ENCODE measurements at places on chromosomes 11 and 22.

GRCh38 chr11:14342906-14343305 lies 16.1 kb downstream of the RRAS2 start:
- no peak for DNase-seq

GRCh38 chr22:50257041-50257440 lies 4.4 kb downstream of the MAPK12 start:
- no peak for DNase-seq

DNA sequence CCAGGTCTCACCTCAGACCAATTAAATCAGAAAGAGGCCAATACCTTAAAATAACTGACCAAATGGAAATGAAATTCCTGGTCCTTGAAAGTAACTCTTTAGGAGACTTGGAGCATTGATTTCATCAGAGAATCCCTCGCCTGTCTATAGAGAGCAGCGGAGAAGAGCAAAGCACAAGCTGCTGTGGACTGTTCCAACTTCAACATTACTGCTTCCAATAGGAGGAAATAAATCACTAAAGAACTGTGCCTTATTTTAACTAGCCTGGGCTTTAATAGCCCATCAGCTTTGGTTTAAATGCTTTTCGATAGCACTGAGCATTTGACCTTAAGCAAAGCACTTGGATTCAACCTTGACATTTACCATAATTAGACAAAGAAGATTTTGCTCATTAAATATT lies 32.0 kb upstream of the FJX1 start:
- no peak for DNase-seq

GRCh38 chr22:22075382-22076163 lies 93.0 kb upstream of the TOP3B start:
- no peak for DNase-seq

DNA sequence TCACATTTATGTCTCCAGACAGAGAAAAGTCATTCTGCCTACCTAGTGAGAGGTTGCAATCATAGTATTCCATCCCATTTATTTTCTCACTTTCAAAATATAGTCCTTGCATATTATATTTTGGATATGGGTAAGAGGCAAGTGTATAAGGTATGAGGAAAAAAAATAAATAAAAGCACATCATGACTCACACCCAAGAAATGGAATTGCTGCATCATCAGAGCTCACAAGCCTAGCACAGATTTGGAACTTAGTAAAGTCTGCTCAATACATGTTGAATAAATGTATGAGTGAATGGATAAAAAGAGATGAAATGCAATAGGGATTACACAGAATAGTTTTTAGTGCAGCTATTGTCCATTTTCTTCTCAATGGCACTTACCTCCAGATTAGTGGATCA lies 2.5 kb upstream of the OR51G1 start:
- no peak for DNase-seq

DNA sequence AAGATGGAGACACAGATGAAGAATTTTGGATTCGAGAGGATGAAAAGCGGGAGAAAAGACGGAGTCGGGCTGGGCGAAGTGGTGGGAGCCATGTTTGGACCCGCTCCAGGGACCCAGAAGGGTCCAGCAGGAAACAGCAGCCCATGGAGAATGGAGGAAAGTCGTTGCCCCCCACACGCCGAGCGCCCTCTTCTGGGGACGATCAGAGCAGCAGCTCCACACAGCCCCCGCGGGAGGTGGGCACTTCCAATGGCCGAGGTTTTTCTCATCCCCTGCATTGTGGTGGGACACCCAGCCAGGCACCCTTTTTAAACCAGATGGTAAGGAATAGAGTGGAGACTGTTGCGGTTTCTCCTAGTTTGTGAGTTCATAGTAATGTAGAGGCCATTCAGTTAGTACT lies 22.8 kb upstream of the SLC25A18 start:
- no peak for DNase-seq

DNA sequence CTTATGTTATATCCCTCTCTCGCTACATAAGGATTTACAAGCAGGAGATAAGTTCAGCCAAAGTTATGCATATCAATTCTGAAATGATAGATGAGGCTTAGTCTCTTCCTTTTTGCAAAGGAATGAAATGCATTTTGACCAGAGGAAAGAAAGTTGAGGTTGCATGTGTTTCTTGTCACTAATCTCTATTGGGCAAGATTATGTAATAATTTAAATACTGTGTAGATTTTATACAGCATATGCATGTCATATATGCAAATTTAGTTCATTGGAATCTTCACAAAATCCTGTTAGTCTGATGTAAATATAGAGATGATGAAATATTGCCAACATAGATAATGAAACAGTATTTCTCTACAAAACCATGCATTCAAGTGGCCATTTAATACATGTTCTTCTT lies 858.7 kb upstream of the RAG2 start:
- DNase-seq, result no peak

- DNase-seq, result no peak
Measured at GRCh38 chr22:22009661-22010060, 27.1 kb upstream of the TOP3B start.

GRCh38 chr11:102727890-102728289 lies 3.1 kb upstream of the MMP8 start:
- DNase-seq, result no peak

DNA sequence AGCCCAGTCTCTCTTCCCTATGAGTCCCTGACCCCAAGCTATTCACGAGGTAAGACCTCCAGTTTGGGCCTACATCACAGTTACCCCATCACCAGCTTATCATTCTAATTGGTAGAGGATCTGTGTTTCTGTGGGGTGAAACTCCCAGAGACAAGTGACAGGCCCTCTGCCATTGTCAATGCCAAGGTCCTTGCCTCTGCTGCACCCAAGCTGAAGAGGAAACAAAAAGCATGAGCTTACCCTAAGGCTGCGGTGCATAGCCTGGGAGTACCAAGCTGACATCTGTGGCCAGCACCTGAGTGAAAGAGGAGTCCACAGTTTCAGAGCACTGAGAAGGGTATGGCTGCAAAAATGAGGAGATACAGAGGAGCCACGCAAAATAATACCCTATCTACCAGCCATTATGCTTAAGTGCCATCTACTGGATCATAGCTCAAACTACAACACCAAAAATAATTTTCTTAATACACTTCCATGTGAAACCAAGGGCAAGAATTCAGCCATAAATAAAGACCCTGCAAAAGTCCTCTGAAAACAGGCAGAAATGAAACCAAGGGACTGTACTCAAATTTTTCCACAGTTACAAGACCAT lies 62.3 kb upstream of the ANO5 start:
- DNase-seq, result no peak

- DNase-seq, result no peak
Measured at GRCh38 chr11:121567995-121568394, 115.2 kb upstream of the SORL1-AS1 start.

DNA sequence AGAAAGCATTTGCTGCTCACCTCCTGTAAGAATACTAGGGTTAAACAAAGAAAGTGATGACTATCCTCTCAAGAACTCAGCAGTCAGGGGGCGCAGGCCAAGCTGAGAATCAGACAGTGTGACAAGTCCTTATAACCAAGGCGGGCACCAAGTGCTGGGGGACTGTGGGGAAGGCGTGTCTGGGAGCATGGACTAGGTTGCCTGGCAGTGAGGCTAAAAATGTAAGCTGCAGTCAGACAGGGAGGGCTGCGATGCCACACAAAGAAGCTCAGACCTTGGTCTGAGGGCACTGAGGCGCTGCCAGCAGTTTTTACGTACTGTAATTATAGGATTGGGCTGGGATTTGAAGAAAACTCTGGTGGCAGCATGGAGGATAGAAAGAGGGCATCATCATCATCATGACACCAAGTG lies 73.7 kb downstream of the FLI1 start:
- DNase-seq, result no peak

DNA sequence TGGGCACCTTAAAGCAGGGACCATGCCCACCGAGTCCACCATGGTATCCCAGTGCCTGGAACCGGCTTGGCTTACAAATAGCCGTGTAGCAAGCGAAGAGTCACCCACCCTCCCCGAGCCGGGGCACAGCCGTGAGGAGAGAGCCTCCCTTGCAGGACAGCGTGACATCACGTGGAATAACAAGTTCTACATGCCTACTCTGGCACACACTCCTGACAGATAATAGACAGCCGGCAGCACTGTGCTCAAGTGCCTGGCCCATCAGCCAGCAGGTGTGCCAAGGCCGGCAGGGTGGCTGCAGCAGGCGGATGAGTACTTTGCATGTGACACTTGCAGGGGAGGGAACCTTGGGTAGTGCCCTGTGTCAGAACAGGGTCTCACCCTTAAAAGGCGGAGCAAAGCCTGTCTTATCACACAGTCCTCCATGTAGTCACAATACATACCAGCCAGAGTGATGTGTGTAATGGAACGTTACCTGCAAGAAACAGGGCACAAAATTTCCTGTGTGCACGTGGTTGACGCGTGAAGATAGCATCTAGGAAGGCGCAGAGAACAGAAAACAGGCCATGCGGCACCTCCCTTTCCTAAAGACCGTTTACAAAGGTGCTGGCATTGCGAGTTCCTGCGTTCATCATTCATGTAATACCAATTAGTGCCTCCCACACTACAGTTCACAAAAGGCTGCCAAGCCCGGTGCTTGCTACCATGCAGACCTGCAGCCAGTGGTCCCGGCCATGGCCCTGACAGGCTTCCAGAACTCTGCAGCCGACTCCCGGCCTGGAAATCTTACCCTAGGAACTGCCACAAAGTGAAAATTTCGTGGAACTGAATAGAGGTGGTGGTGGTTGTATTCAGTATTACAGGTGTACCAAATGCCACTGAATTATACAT lies 16.4 kb downstream of the TOM1 start:
- peak; percentile 72 for DNase-seq

- no peak for DNase-seq
Measured at GRCh38 chr11:43943931-43944751, 1.7 kb downstream of the C11orf96 start.

DNA sequence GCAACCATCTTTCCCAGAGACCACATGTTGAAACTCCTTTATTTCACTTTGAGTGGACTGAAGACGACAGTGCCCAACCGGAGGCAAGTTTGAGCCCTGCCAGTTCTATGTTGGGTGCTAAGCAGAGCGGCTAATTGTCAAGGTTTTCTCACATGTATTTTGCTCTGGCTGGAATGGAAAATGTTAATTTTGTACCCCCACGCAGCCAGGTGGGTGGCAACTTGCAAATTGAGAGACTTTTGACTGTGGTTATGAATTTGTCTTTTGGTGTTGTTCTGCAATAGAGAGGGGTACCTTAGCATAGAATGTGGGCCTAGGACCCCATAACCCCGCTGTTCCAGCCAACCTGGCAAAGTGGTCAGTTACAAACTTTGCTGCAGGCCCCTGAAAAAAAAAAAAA lies 42.5 kb upstream of the SLC5A12 start:
- DNase-seq, result no peak

- DNase-seq, result no peak
Measured at GRCh38 chr22:47207846-47208554, 445.6 kb downstream of the TBC1D22A start.

GRCh38 chr11:63816166-63816565 lies 2.9 kb downstream of the SPINDOC start:
- no peak for DNase-seq

- no peak for DNase-seq
Measured at GRCh38 chr11:110883256-110883655, 171.0 kb upstream of the ARHGAP20 start.

- no peak for DNase-seq
Measured at GRCh38 chr11:113839842-113840241, 35.5 kb downstream of the USP28 start.

DNA sequence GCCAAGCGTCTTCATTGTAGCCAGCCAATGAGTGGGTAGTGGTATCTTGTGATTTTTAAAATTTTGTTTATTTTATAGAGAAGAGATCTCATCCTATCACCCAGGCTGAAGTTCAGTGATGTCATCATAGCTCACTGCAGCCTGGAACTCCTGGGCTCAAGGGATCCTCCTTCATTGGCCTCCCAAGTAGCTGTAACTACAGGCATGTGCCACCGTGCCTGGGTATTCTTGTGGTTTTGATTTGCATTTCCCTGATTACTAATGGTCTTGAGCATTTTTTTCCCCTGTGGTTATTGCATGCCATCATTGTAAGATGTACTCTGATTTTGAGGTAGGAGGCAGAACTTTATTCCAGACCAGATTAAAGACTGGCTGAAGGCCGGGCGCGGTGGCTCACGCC lies 2.4 kb upstream of the DENND6B start:
- no peak for DNase-seq

- no peak for DNase-seq
Measured at GRCh38 chr11:32962016-32962415, 53.7 kb upstream of the DEPDC7 start.

DNA sequence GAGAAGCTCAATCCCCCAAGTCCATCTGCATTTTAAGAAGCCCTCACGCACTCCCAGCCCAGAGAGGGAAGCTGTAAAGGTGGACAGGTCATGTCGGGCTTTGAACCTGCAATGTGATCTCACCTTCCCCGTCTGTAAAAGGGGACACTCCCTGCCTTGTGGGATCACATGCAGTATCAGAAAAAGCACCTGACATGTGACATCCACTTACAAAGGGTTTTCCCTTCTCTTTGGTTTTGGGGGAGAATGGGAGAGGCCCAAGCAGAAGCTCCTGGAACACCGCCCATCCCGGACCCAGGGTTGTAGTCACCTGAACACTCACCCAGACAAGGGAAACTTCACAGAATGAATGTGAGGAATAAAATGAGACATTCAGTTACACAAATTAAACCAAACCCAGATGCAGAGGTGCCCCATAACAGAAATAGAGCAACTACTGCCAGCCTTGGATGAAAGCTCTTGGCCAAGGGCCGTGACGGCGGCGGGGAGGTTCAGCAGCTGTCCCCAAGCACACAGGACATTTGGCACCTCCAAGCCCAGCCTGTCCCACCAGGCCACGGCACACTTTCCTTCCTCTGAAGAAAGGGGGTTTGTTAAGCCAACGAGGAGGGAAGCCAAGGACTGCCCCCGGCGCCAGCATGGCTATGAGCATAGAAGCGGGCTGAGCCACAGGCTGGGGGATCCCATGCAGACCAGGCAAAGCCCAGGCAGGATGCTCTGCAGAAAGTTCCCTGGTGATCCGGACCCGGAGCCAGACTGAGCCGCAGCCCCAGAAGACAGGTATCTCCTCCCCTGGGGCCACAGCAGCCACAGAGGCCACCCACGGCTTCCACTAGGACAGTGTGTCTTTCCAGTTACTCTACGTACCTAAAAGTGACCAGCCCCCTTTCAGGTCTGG lies 3.8 kb downstream of the BID start:
- no peak for DNase-seq

DNA sequence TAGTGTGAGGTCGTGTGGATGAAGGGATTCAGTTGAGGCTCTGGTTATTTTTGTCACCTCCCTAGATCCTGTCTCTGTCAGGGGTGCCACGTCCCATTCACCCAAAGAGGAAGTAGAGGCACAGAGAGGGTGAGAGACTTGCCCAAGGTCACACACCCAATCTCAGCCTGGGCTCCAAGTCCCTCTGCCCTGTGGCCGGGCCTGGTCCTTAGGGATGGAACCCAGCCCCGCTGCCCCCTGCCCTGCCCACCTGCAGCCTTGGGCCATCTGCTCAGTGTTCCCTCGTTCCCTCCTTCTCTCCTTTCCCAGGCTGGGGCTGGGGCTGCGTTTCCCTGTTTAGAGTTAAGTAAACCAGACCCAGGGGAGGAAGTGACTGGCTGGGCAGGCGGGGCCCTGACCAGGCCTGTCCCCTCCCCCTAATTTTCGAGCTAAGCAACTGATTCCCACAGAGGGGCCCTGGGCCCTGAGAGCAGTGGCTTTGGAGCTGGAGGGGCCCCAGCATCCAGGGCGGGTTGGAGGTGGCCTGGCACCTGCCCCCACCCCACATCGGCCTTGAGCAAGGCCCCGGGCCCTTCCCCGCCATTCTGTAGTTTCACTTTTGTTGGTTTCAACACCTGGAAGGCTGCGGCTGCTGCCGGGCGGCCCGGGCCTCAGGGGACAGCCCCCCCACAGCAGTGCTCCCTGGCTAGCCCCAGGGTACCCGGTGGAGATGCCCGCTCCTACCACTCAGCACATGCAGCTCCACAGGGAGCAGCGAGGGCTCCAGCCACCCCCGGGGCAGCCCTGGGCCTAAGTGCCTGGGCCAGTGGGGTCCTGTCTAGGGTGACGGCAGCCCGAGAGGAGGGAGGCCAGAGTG lies 1.5 kb downstream of the TCIRG1 start:
- peak; percentile 71 for DNase-seq
